Activated T-helper 1 cell treated with Interleukin-2 at 50 U/mL for 16 hours (primary cell): ENCODE measurements at places on chromosomes 4 and X.

DNA sequence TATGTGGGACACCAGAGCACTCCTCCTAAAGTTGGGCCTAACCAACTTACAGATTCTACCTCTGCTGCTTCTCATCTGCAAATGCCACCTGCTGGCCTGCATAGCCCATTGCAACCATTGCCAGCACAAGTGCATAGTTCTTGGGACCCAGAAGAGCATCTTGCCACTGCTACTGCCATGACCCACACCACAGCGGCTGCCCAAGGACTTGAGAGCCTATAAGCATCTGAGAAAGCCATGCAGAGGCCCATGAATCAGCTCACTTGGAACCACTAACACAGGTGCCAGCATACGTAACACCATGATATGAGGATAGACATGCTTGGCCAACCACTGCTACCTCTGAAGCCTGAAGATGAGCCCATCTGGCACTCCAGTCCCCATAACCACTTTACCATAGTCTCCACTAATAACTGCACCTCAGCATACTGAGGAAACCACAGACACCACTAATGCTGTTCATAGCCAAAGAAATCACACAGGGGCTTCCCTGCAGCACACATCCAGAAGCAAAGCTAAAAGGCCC, 258.1 kb upstream of the AGTR2 start:
- no peak for DNase-seq

- DNase-seq, result no peak
These were observed 766.6 kb downstream of the FAT4 start for GRCh38 chr4:126081336-126081735.

DNA sequence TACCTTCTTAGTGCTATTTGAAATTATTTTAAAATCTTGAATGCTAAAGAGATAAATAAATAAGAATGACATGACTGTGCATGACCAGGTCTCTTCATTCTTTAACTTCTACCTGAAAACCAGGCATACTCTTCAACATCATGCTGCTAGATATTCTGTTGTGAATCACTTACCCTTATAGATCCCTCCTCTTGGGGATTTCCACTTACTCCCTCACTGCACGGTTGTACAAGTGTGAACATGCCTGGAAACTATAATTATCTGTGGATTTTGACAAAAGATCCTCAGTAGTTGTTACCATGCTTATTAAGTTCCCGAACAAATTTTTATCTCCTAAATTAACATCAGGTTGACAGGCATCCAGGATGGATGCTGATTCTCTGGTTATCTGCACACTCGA, 54.3 kb downstream of the ADGRL3 start:
- no peak for DNase-seq

GRCh38 chr4:16741287-16741686, 157.2 kb downstream of the LDB2 start:
- DNase-seq, result no peak

GRCh38 chr4:142447009-142447408, 399.1 kb downstream of the INPP4B start:
- DNase-seq, result no peak

DNA sequence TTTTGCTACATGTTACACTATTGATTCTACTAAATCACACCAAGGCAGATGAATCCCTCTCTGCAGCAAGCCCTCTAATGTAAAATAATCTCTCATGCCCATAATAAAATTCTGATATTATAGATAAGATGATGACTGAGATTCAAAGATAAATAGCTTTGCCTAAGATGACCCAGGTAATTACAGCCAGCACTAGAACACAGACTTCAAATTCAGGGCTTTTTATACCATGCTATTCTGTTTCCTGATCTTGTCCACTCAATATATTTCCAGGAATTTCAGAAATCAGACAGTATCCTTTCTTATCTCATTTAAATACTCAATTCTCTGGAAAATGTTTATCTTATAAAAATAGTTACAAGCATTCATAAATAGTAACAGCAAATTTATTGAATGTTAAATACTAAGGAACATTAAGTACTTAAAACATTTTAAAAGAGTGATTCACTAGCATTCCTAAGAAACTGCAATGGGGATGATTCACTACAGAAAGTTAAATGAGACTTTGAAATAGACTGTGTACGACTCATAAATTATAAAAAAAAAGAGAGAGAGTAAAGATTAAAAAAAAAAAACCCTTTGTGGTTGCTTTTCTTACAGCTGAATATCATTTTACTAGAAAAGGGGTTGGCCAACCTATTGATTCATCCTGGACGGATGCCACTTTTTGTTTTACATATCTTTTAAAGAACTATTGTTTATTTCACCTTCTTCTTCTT, 45.8 kb upstream of the IL21 start:
- DNase-seq, result no peak

DNA sequence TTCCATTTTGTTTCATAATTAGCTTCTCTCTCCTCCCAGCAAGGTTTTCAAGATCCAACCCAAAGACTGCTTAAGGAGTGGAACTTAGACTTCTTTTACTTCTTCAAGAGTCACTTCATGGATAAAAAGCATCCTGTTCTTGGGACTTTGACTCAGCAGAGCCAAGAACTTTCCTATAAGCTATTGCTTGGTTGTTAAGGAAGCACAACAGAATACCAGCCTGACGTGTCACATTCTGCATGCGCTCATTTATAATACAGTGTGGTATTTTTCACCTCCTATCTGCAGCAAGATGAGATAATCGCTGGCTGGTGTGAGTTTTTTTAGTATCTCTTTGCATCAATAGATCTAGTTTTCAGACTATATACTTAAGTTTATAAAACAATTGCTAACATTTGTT, 152.1 kb downstream of the PALLD start:
- no peak for DNase-seq

- peak; percentile 11 for DNase-seq
These were observed 38.8 kb upstream of the BEX4 start for GRCh38 chrX:103175944-103176753.
